ENCODE measurements at places on chromosomes 1 and 21. TPM values are rescaled to one million over a fixed set of nuclear protein-coding genes. Genes with fewer than 3 reads are reported as not detected.

- DNase-seq: no peak
These were observed 14.6 kb downstream of the PIGP start for GRCh38 chr21:37058261-37058660.

GRCh38 chr1:227540170-227541098 lies 22.9 kb upstream of the ZNF678 start:
- DNase-seq: no peak

GRCh38 chr1:178324003-178324402 lies 172.8 kb downstream of the CLEC20A start:
- no peak for DNase-seq

- DNase-seq: no peak
These were observed 74.2 kb upstream of the MACF1 start for GRCh38 chr1:39130325-39130724.

GRCh38 chr1:173043253-173043652 lies 7.5 kb downstream of the TNFSF18 start:
- DNase-seq: no peak

DNA sequence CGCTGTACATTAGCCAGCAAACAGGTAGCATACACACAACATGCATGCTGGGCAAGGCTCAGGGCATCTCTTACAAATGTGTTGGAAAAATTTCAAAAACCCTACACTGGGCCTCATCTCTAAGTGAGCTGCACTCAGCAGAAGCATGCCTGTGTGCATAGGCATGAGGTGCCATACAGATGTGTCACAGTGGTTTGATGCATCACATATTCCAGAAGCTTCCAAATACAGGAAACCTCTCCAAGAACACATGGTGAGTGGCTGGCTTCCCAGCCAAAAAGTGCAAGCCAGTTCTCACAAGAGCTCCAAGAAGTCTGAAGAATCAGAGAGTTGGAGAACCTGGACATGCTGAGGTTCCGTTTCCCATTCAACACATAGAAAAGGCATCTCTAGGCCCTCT lies 58.3 kb downstream of the CD46 start:
- DNase-seq: no peak

DNA sequence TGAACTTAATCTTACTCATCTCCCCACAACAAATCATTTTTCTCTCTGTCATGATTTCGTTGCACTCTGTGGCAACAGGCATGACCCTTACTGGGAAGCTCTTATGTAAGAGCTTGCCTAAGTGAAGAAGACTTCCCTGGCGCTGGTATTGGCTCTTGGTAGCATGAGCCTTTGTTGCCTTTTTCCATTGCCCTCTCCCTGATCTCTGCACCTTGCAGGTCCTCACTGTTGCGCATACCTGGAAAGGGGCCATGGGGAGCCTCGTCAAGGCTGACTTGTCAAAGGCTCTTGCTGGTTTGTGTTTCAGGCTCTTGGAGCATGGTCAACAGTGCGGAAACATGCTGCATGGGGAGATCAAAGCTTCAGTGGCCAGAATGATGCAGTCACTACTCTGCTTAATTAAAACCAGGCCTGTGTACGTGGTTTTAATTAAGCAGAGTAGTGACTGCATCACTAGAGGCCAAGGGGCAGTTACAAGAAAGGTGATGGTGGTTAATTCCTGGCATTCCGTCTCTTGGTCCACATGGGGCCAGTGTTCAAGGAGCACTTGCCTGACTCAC lies 141.3 kb downstream of the SPATA46 start:
- no peak for DNase-seq

DNA sequence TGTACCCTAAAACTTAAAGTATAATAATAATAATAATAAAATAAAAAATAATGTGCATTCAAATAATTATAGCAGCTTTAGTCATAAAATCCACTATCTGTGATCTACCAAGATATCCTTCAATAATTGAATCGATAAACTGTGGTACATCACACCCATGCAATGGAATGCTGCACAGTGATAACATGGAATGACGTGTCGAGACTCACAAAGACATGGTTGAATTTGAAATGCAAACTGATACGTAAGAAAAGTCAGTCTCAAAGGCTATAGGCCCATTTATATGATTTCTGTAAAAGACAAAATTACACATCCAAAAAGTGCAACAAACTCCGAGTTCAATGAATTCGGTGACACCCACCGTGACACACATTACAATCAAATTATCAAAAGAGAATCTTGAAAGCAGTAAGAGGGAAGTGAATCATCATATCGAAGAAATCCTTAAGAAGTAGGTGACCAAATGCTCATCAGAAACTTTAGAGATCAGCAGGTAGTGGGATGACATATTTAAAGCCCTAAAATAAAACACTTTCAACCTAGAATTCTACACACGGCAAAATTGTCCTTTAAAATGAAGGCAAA lies 5.2 kb upstream of the SPRR2E start:
- no peak for DNase-seq

GRCh38 chr1:84847253-84848250 lies 45.5 kb downstream of the LPAR3 start:
- peak; percentile 70 for DNase-seq

DNA sequence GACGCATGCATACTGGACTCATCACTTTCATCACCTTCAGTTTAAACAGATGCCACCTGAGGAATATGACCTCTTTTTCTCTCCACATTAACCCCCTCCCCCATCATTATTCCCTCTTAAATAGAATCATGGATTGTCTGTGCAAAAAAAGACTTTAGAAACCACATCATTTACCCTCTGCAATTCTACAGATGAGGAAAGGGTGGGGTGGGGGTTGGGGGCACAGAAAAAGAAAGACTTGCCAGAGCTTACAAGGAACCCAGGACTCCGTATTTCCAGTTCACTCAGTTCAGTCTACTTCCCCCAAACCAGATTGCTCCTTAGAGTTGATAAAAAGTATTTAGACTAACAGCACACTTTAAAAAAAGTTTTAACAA lies 26.2 kb upstream of the NFIA start:
- DNase-seq: no peak

- no peak for DNase-seq
These were observed 45.9 kb upstream of the COL6A1 start for GRCh38 chr21:45935628-45936027.

DNA sequence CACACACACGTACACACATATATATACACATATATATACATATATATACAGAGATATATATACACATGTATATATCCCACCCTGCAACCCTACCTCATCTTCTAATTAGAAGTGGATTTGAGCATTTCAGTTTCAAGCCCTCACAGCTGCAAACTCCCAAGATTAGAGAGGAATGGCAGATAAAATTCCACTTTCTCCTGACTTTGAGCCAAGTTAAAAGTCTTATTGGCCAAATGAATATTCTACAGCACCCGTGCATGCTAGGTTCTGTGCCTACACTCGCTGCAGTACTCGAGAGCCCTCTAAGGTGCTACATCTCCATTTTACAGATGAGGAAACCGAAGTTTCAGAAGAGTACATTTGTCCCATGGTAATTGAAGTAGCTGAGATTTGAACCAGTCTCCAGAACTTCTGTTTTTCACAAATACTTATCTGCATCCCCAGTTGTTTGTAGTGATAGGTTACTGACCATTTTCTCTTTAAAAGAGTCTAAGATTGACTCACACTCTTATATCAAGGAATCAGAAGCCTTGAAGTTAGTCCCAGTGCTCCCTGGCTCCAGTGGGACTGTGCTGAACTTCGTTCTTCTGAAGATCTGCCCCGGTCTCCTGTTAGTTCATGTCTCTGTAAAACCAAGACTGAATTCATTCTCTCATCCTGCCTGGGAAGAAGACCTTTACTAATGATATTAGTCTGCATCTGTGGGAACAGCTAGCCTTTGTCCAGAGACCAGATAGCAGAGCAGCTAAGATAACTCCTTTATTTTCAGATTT lies 292.1 kb downstream of the TM2D1 start:
- no peak for DNase-seq

DNA sequence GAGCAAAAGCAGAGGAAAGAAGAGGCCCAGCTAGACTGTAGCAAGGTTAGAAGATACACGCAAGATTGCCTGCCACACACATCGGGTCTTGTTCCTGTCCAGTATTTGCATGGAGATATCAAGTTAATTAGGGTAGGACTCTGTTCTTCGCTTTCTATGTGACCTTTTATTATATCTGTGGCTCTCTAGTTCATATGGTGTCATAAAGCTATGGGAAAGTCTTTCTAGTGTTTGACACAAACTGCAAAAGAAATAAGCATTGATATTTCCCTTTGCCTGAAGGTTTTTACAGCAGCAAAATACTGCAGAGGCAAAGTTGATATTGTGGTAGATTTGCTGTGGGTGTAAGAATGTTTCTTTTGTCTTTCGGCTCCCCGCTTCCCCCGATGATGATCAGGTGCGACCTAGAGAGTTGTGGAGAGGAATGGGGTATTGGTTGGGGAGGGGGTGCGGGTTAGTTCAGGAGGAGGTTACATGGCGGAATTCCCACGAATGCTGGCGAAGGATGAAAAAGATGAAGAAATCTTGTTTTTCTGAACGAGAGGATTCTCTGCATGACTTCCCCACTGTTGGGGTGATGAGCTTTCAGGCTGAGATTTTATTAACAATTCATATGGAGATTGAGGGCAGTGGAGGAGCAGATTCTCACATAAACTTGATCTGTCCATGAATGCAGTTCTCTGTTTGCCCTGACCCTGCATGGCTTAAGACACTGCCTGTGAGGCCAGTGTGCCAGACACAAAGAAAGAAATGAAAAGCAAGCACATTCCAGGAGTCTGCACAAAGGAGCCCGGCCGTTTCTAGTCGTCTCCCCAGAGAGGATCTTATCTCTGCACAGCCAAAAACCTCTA lies 550.2 kb downstream of the USP25 start:
- DNase-seq: peak; percentile 30

Gene NR0B2
- total RNA-seq: not detected

Gene SLAMF7
- 0.76 TPM for total RNA-seq

Gene GPR161
- 9.7 TPM for total RNA-seq

Measured in uterus (tissue), 4 donors.